ENCODE measurements at places on chromosomes 5 and 9.

DNA sequence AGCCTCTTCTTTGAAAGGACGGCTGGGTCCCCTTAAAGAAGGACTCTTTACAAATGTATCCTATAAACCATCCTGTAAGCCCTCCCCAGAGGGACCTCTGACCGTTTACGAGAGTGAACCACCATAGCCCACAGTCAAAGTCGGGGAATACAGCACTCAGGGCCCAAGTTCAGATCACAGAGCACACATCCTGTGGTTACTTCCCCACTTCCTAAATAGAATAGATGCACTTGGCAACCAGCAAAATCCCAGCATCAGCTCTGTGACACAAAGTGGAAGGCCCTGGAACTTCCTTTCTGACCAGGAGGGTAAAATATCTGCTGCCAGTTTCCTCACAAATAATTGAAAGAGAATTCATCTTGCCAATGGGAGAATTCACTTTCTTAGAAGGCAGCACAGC is 6.9 kb upstream of the IGFBPL1 start:
- no peak for DNase-seq

DNA sequence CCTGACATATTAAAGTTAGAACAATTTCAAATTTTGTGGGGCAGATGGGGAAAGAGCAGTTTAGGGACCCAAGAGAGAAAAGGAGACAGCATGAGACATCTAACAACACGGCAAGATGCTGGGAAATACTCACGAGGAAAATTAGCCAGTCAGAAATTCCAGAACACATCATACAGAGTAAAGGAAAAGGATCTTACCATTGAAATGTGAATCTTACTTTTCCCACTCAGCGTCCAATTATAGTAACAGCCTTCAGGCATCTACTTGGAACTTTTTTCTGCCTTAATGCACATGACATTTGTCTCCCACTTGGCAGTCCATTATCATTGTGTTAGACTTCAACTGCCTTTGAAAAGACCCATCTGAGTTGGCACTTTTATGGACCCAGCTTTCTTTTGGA is 189.7 kb upstream of the SLC27A6 start:
- DNase-seq: no peak

GRCh38 chr9:18260521-18260920 is 213.4 kb upstream of the ADAMTSL1 start:
- DNase-seq: no peak

GRCh38 chr5:139651043-139651834 is 3.1 kb downstream of the CXXC5 start:
- no peak for DNase-seq

DNA sequence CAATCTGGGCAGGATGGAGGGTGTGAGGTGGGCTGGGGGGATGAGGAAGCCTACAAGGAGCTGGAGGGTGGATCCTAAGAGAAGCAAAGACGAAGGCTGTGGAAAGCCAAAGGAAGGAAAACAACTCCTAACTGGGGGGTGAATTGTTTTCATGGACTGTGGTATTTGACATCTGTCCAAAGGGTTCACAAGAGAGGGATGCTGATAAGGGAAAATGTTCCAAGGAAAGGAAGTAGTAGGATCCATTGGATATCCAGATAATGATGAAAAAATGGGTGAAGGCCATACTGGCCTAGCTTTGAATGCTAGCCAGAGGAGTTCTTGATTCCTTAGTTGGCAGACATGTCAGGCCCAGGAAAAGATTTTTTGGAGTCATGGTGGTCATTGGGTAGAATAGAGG is 51.8 kb upstream of the FOXI1 start:
- DNase-seq: no peak

GRCh38 chr9:93577078-93577974 is 942 bp downstream of the PHF2 start:
- DNase-seq: peak; percentile 21

GRCh38 chr9:68597362-68597997 is 56.8 kb upstream of the TMEM252 start:
- no peak for DNase-seq

DNA sequence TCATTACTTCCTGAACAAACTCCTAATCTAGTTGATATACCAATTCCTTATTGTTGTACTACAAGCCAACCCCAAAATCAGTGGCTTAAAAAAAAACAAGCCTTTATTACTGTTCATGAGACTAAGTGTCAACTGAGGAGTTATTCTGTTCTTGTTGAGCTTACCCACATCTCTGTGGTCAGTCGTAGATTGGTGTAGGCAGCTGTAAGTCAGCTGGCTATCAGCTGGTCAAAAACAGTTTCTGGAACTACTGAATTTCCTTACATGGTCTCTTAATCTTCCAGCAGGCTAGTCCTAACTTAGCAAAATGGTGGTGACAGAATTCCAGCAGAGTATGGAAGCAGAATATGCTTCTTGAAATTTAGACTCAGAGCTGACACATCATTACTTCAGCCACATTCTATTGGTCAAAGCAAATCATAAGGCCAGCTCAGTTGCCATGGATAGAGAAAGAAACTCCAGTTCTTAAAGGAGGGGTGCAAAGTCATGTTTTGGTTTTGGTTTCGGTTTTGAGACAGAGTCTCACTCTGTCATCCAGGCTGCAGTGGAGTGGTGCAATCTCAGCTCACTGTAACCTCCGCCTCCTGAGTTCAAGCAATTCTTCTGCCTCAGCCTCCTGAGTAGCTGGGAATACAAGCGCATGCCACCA is 386.1 kb upstream of the MPDZ start:
- no peak for DNase-seq

GRCh38 chr9:96014078-96014477 is 138.6 kb downstream of the ERCC6L2 start:
- DNase-seq: peak; percentile 44

GRCh38 chr5:107968406-107968843 is 297.7 kb upstream of the EFNA5 start:
- DNase-seq: no peak

- DNase-seq: no peak
Measured at GRCh38 chr5:28374492-28374967, 1336.1 kb upstream of the CDH9 start.

- no peak for DNase-seq
Measured at GRCh38 chr9:2495221-2496005, 126.2 kb upstream of the VLDLR start.

DNA sequence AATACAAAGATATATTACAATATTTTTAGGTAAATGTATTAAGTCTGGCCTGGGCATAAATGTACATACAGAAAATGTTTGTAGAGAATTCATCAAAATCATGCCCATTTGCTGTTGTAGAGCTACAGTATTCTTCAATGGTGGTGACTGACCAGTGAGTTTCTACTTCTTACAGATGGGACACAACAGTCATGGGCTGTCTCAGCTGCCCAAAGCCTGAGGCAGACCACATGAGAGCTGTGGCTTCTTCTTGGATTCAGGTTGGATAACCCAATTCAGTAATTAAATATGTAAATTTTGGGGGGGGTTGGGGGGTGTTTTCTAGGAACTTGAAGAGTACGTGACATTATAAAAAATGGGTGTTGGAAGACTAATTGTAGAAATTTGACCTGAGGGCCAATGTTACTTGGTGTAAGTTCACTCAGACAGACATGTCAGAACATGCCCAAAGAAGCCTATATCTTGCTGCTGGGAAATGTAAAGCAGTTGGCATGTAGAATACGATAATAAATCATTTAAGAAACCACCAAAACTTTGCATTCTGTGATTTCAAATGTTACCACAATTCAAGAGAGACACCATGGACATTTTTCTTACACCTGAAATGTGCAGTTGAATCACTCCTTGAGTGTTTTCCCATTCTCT is 17.9 kb downstream of the STARD4 start:
- DNase-seq: no peak

GRCh38 chr9:23451802-23452418 is 374.1 kb downstream of the ELAVL2 start:
- DNase-seq: no peak

- DNase-seq: no peak
Measured at GRCh38 chr5:60469286-60469685, 230.7 kb downstream of the DEPDC1B start.

DNA sequence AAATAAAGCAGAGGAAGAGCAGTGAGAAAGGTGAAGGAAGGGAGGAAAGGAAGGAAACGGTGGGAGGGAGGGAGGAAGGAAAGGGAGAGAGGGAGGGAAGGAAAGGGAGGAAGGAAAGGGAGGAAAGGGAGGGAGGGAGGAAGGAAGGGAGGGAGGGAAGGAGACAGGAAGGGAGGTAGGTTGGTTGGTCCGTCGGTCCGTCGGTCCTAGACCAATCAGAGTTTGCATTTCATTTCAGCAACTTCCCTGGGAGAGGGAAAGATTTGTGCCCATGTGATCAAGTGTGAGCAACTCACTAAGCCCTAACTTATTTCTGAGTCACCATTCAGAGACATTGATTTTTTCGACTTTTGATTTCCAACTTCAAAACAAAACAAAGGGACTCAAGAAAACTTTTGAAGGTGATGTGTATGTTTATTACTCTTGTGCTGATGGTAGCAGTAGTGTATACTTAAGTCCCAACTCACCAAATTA is 18.8 kb downstream of the NANS start:
- DNase-seq: peak; percentile 9

- DNase-seq: no peak
Measured at GRCh38 chr9:12771891-12772290, 2.9 kb upstream of the LURAP1L start.

GRCh38 chr5:66945389-66946349 is 250.9 kb downstream of the CD180 start:
- DNase-seq: peak; percentile 5

- DNase-seq: no peak
Measured at GRCh38 chr5:179435181-179435580, 89.9 kb upstream of the ADAMTS2 start.

- no peak for DNase-seq
Measured at GRCh38 chr9:132548751-132549640, 33.4 kb upstream of the BARHL1 start.

- DNase-seq: no peak
Measured at GRCh38 chr9:7467186-7467585, 332.4 kb downstream of the DMAC1 start.

GRCh38 chr5:132480893-132481595 is 9.5 kb downstream of the IRF1 start:
- peak; percentile 24 for DNase-seq

- DNase-seq: no peak
Measured at GRCh38 chr5:96004754-96005153, 43.1 kb upstream of the ELL2 start.

DNA sequence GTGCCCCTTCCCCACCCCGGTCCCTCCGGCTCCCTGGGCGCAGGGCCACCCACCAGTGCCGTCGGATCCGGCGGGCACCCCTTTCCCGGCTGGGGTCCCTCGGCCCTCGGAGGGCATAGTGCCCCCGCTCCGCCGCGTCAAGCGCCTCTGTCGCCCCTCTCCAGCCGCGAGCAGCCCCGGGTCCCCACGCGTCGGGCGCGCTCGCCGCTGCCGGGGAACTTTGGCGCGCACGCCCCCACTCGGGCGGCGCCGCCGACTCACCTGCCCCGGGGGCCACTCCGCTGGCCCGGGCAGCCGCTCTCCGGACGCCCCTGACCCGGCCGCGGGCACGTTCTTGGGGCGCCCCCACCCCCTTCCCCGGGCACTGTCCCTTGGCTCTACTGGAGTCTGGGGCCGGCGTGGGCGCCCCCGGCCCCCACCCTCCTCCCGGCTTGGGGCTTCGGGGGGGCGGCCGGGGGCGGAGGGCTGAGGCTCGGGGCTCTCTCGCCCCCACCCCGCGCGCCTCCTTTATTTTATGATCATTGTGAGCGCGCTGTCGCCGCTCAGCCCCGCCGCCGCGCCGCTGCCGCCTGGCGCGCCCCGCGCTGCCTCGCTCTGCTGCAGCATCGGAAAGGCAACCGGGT is 1.1 kb upstream of the FAM78A start:
- DNase-seq: peak; percentile 30

DNA sequence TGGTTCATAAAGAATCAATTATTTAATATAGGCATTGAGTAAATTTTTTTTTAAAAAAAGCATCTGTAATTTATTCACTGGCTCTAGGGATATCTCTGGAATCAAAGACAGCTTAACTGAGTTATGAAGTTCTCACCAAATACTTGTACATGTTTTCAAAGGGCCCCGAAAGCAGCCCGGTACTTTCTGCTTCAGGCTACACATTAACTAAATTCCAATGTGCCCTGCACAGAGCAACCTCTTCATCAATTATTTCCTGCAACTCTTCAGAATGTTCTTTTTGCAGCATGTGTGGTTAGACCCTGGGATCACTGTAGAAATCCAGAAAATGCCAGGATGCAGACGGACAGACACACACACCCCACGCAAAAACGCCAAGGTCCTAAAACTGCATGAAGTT is 209.0 kb downstream of the EFNA5 start:
- DNase-seq: no peak

DNA sequence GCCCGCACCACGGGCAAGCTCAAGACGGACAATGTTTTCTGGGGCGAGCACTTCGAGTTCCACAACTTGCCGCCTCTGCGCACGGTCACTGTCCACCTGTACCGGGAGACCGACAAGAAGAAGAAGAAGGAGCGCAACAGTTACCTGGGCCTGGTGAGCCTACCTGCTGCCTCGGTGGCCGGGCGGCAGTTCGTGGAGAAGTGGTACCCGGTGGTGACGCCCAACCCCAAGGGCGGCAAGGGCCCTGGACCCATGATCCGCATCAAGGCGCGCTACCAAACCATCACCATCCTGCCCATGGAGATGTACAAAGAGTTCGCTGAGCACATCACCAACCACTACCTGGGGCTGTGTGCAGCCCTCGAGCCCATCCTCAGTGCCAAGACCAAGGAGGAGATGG is 108.6 kb downstream of the DAB2IP start:
- no peak for DNase-seq

- DNase-seq: no peak
Measured at GRCh38 chr5:86008293-86008692, 609.4 kb upstream of the COX7C start.

DNA sequence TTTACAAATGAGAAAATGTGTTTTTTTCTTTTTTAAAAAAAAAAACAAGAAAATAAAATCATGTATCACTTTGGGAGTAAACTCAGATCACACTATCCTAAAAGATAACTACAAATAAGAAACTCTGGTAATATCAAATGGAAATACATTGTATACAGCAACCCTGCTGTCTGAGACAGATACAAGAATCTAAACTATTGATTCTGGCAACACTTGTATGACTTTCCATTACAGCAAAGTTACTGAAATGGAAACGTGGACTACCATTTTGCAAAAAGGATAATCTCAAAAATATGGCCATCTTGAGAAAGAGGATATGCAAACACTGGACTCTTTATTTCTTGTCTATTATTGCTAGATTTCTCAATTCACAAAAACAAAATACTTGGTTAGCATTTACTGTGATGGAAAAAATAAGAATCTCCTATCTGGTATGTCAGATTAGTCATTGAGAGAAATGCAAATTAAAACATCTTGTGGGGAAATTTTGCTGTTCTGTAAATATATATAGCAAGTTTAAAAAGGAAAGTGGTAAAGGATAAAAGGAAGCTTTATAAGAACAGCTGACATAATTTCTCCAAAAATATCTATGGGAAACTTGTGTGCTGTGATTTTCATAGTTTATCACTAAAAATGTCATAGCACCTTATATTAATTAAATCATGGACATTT is 112.9 kb upstream of the FER start:
- no peak for DNase-seq

DNA sequence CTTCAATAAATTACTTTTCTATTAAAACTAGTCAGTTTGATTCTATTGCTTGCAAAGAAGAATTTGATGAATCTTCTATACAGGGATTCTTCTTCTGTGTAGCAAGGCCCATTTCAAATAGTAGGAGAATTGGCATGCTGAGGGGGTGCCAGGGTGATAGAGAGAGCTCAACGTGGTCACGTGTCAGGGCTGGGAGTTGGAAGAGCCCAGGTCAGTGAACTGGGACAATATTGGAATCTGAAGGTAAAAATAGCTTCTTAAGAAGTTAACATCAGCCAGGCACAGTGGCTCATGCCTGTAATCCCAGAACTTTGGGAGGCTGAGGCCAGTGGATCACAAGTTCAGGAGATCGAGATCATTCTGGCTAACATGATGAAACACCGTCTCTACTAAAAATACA is 64.1 kb upstream of the TLE1 start:
- no peak for DNase-seq

All from activated naive CD4-positive, alpha-beta T cell treated with Interleukin-2 at 50 U/mL for 16 hours (primary cell).